ENCODE measurements at places on chromosomes 16 and 17.
A peak's percentile ranks its signal among the peaks of the same experiment; 100 is the strongest.

DNA sequence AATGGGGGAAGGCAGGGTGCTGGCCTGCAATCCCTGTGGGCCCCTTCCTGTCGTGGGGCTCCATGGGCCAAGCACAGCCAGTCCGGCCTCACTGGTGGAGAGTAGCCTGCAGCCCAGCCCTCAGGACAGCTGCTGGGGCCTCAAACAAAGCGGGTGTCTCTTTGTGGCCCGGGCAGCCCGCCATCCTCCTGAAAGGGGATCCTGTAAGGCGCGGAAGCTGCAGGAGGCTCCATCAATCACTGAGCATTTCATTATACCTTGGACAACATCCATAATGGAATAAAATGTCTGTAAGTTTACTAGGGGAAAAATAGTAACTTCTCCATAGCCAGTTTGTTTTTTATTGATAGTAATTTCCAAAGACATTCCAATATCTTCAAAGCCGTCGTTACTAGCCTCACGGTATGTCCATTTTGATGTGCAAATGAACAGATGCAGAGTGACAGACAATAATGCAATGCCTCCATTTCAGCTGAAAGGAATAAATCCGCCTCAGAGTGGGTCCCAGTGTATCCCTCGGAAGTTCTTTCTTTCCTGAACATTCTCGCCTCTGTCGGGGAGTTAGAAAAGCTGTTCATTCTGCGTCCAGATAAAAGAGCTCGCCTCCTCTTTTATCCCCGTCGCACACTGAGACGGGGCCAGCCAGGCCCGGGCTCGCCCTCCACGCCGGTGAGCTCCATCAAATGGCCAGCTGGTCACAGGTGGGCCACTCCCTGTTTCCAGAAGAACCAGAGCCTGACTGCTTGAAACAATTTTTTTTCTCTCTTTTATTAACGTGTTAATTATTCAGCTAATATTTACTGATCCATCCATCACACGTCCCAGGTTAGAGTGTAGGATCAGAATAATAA is 14.4 kb downstream of the WSCD1 start:
- no peak for DNase-seq

- no peak for DNase-seq
These were observed 9.6 kb upstream of the MYH11 start for GRCh38 chr16:15866451-15866850.

GRCh38 chr17:48841395-48841831 is 10.6 kb downstream of the CALCOCO2 start:
- DNase-seq, result peak; percentile 84

DNA sequence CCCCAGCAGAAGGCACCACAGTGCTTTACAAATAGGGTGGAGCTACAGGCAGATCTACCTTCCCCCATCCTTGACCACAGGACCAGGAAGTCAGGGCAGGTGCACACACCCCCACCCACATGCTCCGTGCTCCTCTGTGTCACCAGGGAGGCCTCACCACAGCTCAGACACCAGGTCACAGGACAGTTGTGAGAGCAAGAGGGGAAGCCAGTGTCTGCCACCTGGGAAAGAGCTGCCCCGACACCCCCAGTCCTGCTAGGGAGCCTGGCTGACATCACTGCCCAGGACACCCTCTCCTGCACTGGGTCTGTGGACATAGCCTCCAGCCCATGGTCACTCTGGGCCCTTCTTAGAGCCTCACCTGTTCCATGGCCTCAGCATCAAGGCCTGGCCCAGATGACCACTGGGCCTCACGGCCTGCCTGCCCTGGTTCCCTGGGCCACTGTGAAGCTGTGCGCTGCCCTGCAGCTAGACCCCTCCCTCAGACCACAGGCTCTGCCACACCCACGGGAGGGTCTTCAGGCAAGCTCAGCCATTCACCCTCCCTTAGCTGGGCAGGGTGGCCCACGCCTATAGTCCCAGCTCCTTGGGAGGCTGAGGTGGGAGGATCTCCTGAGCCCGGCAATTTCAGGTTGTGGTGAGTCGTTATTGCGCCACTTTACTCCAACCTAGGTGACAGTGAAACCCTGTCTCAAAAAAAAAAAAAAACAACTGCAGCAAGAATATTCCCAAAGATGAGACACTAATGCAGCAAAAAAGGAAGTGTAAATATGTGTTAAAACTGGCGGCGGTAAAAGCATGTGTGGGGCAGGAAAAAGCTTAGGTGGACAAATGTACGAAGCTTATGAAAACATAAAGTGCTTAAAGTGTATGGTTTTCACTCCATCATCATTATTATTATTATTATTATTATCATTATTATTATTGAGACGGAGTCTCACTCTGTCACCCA is 14.2 kb downstream of the POLR3K start:
- DNase-seq, result peak; percentile 66

DNA sequence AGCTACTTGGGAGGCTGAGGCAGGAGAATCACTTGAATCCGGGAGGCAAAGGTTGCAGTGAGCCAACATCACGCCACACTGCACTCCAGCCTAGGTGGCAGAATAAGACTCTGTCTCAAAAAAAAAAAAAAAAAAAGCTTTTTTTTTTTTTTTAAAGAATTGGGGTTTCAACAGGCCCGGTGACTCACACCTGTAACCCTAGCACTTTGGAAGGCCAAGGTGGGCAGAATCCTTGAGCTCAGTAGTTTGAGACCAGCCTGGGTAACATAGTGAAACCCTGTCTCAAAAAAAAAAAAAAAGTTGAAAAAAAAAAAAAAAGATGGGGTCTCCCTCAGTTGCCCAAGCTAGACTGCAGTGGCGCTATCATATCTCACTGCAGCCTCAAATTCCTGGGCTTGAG is 6.6 kb upstream of the HEXIM2 start:
- DNase-seq, result no peak

DNA sequence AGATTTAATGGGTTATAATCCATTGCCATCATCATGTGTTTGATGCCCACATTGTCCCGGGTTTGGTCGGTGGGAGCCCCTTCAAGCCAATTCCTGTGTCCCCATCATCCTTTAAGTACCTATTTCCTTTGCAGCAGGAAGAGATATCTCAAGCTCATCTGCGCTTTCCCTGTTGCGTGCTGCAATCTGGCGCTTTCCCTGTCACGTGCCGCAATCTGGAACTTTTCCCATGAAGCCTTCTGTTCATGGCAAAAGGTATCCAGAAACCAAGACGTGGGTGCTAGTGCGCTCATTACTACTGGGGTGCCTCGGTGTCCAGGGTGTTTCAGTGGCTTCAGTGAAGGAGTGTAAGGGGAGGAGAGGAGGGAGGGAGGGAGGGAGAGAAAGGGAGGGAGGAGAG is 174.6 kb upstream of the ZNF469 start:
- DNase-seq, result no peak

- peak; percentile 86 for DNase-seq
These were observed 313.1 kb upstream of the TNRC6C start for GRCh38 chr17:77645072-77646045.

DNA sequence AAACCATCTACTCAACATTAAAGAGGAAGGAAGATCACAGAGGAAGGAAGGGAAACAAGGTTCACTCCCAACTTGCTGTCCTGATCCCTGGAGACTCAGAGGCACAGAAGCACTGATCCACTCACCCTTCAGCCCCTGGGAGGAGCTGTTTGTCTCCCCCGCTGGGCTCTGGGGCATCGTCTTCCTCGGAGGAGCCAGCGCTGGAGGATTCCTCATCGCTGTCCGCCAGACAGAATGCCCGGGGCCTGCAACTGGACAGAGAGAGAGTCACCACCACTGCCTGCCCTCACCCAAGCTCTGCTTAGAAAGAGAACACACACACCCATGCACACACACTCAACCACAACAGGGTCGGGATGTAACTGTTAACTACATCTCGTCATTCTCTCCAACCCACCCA is 24.8 kb upstream of the ERN1 start:
- no peak for DNase-seq

GRCh38 chr16:1914988-1915387 is 3.2 kb downstream of the HS3ST6 start:
- no peak for DNase-seq

DNA sequence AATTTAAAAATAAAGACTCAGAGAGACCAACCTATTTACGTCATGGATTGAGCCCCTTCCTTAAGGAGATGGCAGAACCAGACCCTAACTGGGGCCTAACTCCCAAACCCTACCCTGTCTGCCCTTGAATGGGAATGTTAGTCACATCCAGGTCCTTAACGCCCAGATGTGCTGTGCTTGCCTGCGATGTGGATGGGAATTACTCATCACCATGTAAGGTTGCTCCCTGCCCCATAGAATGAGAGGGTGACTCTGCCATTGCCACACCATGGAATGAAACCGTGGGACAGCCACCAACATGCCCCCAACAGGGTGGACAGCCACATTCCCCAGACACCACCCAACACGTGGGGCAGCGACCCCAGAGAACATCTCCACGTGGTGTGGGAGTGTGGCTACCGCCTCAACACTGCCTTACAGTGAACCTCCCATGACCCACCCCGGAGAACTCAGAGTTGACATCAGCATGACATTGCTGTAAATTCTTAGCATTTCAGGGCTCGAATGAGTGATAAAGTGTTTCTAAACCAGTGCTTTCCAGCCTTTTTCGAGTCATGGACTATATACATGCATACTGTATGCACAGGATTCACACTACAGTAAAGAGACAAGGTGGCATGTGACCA is 31.8 kb downstream of the SCNN1B start:
- DNase-seq, result no peak

- no peak for DNase-seq
These were observed 12.0 kb downstream of the FOXN1 start for GRCh38 chr17:28518132-28518531.

Measured in activated CD4-positive, alpha-beta T cell treated with anti-CD3 and anti-CD28 coated beads, Interleukin-10, Interleukin-2, amounts not matched to agents 100 ng/mL and 50 ng/mL, durations not matched to agents 16 hours and 8 hours (primary cell).